ENCODE measurements at places on chromosomes 5 and 9.
A peak's percentile ranks its signal among the peaks of the same experiment; 100 is the strongest.

GRCh38 chr9:133791735-133792649 is 53.8 kb upstream of the SARDH start:
- H3K4me3 ChIP-seq, result peak overlapping the region; percentile 72
- H3K27me3 ChIP-seq, result no peaks in the 10 kb centered on the region
- peak overlapping the region; percentile 89 for H3K27ac ChIP-seq
- peaks cover 15% of the 10 kb centered on the region for H3K36me3 ChIP-seq
- DNase-seq, result no peak

DNA sequence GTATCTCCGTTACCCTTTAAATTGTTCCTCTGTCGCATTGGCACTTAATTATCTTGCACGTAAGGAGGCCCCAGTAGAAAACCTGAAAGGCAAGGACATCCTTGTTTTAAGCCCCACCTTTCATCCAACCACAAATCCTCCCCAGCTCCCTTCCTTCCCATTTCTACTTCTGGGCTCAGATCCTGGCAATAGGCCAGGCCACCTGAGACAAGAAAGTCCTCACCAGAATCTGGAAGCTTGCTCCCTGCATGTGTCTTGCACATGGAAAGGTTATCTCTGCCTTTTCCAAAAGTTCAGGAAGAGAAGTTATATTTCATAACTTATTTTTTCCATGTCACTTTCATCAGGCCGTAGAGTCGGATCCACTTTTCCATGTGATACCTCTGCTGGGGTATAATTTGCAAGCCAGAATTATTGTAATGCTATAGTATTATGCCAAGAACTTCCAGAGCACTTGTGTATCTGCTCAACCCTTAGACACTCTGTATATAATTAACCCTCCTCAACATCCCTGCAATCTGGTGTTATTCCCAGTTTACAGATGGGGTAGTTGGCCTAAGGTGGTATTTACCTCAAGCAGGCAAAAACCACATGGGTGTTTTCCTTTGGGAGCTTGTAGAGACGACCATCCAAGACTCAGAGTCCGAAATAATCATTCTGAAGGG is 2.6 kb upstream of the SHB start:
- H3K27ac ChIP-seq, result no peak overlapping the region
- no peaks in the 10 kb centered on the region for H3K36me3 ChIP-seq
- DNase-seq, result no peak
- H3K4me3 ChIP-seq, result no peak overlapping the region
- H3K27me3 ChIP-seq, result peaks cover 12% of the 10 kb centered on the region
- peaks cover 16% of the 10 kb centered on the region for H3K4me1 ChIP-seq

DNA sequence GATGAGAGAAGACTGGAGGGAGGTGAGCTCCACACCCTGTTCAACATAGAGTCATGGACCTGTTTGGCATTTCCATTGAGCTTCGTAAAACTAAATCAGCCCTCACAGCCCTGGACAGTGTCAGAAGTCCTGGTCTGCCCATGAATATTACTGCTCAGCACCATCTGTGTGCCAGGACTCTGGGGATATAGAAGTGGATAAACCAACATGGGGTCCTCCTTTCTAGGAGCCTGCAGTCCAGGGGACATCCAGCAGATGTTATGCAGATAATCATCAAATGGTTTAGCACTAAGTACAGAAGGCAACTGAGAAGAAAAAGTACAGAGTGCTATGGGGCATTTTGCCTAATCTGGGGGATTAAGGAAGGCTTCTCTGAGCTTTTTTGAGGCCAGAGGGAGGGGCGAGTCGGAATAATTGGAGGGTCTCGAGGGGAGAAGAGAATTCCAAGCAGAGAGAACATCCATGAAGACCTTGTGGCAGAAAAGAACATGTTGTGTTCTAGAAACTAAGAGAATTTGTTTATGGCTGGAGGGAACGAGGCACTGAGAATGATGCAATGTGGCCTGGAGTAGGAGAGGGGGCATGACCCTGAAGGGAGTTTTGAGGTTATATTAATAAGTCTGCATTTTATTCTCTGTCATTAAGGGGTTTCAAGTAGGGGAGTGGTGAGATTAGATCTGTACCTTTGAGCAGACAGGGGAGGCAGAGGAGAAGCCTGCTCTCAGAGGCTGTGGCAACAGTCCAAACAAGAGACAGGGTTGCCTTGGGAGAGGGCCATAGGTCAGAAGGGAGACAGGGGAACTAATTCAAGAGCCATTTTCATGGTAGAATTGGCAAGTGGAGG is 63.5 kb upstream of the SLC2A8 start:
- no peak overlapping the region for H3K27ac ChIP-seq
- no peaks in the 10 kb centered on the region for H3K4me1 ChIP-seq
- DNase-seq, result no peak
- H3K36me3 ChIP-seq, result no peaks in the 10 kb centered on the region
- peaks cover 4% of the 10 kb centered on the region for H3K27me3 ChIP-seq

DNA sequence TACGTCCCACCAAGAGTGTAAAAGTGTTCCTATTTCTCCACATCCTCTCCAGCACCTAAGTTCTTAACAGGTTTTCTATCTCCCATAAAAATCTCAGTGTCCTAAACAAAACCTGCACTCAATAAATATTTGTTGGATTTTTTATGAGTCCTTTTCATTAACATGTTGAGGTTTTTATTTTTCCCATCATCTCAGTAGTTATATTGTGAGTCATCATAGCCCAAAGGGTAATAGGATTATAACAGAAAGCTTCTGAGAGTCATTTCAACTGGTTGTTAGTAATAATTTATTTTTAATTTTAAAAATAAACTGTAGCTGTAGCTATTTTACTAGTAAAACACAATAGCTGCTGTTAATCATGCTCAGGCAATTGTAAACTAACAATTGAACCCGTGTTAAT is 331.6 kb upstream of the SLC30A5 start:
- H3K27me3 ChIP-seq, result no peaks in the 10 kb centered on the region
- H3K4me1 ChIP-seq, result peaks cover 9% of the 10 kb centered on the region
- H3K36me3 ChIP-seq, result no peaks in the 10 kb centered on the region
- no peak for DNase-seq

DNA sequence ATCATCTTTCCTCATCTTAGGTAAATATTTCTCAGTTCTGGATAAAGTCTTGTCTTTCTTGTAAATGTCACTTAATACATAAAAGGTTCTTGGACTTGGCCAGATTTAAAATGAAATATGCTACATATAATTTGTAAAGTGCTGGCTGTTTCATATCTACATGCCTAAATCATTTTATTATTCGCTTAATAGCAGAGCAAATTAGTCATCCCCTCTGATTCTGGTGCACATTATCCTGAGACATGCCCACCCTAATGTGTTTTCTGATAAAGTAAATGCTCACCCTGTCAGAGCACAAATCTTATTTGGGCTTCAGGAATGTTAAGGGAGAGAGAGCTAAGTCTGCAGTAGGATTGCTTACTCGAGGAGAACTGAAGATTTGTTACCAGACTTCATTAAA is 166.5 kb upstream of the IZUMO3 start:
- no peaks in the 10 kb centered on the region for H3K4me1 ChIP-seq
- H3K4me3 ChIP-seq, result no peak overlapping the region

- H3K27me3 ChIP-seq, result no peaks in the 10 kb centered on the region
- H3K4me1 ChIP-seq, result peaks cover 15% of the 10 kb centered on the region
- no peaks in the 10 kb centered on the region for H3K36me3 ChIP-seq
- peak; percentile 81 for DNase-seq
Measured at GRCh38 chr5:65721720-65722574, at the start of the genes NLN and SGTB. TSS of gene NLN (plus strand) at chr5:65722205. CDS start at chr5:65722374, 169 bp downstream. TSS of gene SGTB (minus strand) at chr5:65722109. CDS start at chr5:65720807, 1,302 bp downstream.

- peak overlapping the region; percentile 98 for H3K27ac ChIP-seq
- H3K27me3 ChIP-seq, result no peaks in the 10 kb centered on the region
- H3K36me3 ChIP-seq, result no peaks in the 10 kb centered on the region
- no peak for DNase-seq
Measured at GRCh38 chr5:134545070-134545868, 19.8 kb downstream of the JADE2 start.

Measured in naive B cell (primary cell).